ENCODE measurements at places on chromosomes 1 and 21.

- no peak for DNase-seq
Observed at GRCh38 chr1:36994868-36995267, 39.4 kb downstream of the GRIK3 start.

GRCh38 chr1:179016706-179017382 lies 8.8 kb upstream of the FAM20B start:
- DNase-seq = no peak

GRCh38 chr1:39407896-39408640 lies 83.4 kb upstream of the BMP8A start:
- DNase-seq = no peak

DNA sequence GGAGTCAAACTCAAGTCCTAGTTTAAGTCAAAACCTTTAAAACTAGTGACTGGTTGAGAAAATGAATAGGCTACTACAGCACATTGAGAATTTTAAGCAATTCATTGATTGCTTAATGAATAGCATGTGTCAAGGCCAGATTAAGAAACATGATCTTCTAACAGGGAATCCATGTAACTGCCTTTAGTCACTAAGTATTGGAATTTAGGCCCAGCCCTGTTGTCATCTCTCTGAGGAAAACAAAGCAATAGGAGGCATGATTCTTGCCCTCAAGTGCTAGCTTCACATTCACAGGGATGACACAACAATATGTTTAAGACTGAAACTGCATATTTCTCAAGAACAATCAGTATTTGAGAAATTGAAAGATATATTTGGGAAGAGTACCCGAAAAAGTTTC lies 70.0 kb upstream of the PTGS2 start:
- DNase-seq = no peak

- DNase-seq = no peak
Observed at GRCh38 chr1:223331301-223331700, 32.7 kb downstream of the SUSD4 start.

GRCh38 chr1:31502926-31503511 lies 73.3 kb upstream of the TINAGL1 start:
- no peak for DNase-seq

DNA sequence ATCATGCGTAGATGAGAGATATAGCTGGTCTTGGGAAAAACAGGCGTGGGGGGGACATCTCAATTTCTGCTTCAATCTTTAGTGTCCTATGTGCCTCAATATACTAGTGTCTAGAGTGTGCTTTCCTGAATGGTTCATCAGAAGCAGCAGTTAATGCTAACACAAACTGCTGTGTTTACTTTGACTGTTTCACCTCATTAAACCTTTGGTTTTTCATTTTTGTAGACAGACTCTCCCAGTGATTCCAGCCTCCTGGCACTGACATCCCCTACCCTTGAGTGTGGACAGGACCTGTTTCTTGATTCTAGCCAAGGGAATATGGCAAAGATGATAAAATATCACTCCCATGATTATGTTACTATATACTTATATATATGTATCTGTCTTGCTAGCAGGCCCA lies 37.6 kb downstream of the ZYG11A start:
- DNase-seq = no peak

GRCh38 chr1:175599212-175599705 lies 144.1 kb downstream of the TNR start:
- no peak for DNase-seq

DNA sequence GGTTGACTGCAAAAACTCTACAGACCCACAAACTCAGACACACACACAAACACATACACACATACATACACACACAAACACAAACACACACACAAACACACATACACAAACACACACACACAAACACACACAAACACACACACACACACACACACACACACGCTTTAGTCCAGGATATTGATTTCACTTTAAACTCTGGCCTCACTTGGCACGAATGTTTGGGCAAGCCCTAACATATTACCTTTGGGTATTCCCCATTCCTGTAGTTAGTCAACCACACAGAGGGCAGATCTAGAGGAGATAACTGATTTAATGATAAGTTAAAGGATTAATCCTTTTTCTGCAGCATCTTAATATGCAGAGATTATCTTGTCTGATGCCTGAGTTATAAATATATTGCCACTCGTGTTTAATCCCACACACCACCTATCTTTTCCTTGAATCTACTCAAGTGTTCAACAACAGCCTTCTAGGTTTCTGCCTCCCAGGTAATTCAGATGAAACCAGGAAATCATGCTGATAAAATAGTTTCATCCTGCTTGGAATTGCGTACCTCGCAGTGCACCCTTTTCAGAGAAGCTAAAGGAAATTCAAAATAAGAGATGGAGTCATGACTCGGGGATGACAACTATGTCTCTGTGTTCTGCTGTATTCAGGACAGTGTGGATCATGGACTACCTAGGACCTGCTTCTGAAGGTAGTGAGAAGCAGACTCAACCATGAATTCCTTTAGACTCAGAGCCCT lies 14.5 kb upstream of the RUNX1 start:
- DNase-seq = no peak

DNA sequence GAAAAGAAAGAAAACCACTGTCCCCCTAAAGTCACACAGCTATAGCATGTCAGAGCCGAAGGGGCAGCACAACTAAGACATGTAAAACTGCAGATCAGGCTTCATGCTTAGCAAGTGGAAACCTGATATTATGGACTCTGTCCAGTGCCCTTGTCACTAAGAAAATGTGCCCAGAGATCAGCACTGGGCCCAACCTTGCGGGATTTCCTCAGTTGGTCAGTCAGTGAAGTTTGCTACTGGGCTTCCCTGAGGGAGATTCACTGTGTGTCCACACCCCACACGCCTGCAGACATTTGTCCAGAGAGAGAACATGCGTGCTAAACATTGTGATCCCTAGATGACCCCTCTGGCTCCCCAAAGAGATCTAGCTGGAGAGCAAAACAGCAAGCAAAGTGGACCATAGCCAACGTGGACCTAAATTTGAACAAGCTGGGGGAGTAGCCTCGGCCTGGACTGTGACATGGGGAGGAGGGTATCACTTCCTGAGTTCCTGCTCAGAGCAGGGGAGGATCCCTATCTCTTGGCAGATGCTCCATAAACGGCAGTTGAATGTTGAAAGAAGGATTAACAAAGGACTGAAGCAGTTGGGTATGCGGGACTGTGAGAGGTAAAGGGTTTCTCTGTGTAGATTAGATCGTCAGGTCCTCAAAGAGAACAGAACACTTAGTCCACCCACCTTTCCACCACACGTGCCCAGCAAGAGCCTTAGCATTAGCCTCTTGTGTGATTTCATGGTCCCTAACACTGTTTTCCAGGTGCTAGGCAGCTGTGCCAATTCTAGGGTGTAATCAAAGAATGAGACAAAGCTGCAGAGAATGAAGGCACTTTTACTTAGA lies 53.6 kb downstream of the GLUL start:
- DNase-seq = no peak

DNA sequence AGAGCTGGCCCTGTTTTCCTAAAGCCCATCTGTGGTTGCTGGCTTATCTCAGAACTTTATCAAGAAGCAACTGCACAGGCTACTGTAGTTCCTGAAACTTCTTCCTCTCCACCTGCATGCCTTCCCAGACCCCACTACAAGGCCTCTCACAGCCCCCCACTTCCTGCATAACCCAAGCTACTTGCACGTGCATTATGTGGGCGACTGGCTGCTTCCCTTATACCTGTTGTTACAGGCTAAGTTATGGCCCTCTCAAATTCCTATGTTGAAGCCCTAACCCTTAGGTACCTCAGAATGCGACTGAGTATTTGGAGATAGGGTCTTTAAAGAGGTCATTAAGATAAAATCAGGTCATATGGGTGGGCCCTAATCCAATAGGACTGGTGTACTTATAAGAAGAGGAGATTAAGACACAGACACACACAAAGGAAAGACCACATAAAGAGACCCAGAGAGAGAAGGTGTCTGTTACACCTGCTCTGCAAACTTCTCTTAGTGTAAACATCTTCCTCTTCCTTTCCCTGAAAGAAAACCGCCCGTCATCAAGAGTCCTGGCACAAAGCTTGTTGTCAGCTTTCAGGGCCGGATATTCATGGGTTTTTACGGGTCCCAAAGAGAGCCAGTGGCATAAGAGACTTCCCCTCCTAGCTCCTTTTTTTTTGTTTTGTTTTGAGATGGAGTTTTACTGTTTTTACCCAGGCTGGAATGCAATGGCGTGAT lies 5.1 kb downstream of the ZNF496 start:
- no peak for DNase-seq

- no peak for DNase-seq
Observed at GRCh38 chr1:167489571-167490340, 28.6 kb downstream of the CD247 start.

- DNase-seq = peak; percentile 36
Observed at GRCh38 chr1:113976609-113977278, 2.5 kb upstream of the OLFML3 start.

GRCh38 chr1:35809114-35810095 lies 1.6 kb downstream of the AGO4 start:
- no peak for DNase-seq

GRCh38 chr1:106817575-106817974 lies 238.9 kb upstream of the PRMT6 start:
- no peak for DNase-seq

DNA sequence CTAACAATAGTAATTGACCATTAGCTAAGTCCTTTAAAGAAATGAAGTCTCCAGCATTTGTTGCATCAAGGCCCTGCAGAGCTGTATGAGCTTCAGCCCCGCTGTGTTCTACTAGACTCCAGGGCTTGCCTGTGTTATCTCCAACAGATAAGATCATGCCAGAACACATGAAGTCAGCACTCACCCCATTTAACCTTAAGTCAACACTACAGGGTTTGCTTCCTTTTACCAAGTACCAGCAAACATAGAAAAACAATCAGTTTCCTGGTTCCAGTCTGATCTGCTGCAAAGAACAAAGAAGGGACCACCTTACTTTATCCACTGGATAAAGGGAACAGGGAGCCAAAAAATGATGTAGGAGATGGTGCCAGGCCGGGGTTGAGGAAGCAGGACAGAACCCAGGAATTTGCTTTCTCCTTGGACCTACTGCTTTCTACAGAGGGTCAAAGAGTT lies 41.3 kb upstream of the ENAH start:
- DNase-seq = no peak

DNA sequence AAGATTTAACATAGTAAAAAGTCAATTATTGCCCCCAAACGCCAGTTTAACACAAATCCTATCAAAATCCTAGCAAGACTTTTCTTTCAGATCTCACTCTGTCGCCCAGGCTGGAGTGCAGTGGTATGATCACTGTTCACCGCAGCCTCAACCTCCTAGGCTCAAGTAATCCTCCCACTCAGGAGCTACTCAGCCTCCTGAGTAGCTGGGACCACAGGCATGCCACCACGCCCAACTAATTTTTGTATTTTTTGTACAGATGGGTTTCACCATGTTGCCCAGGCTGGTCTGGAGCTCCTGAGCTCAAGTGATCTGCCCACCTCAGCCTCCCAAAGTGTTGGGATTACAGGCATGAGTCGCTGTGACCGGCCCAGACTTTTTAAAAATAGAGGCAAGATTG lies 4.8 kb downstream of the SNIP1 start:
- no peak for DNase-seq

- peak; percentile 76 for DNase-seq
Observed at GRCh38 chr21:46184625-46185555, 631 bp upstream of the SPATC1L start.

DNA sequence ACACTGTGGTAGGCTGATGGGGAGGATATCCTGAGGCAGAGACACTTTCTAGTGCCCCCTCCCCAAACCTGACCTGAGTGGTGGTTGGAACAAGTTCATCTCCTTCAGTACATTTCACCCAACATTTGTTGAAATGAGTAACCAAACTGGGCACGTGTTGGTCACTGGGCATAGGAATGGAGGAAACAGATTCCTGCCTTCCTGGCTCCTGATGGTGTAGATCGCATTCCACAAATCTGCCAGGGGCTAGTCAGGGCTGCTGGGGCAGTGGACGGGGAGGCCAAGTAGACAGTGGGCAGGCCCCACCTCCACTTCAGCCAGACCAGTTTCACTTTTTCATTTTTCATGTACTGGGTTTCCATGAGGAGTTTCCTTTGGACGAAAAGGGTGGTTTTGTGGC lies 16.5 kb upstream of the ALX3 start:
- no peak for DNase-seq

DNA sequence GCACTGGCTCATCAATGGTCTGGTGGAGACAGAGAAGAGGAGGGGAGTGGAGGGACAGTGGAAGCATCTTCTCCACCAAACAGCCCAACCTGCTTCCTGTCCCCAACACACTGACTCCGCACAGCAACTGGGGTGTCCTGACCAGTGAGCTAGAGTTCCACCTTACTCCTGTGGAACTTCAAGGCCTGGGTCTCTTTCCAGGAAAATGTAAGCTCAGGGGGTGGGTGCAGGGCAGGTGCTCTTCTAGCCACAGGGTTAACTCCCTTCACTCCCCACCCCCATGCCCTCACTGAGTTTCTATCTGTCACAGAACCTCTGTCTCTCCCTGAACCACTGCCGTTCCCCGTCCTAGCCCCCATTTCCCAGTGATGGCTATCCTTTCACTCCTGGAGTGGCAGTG lies 876 bp downstream of the MOB3C start:
- no peak for DNase-seq

DNA sequence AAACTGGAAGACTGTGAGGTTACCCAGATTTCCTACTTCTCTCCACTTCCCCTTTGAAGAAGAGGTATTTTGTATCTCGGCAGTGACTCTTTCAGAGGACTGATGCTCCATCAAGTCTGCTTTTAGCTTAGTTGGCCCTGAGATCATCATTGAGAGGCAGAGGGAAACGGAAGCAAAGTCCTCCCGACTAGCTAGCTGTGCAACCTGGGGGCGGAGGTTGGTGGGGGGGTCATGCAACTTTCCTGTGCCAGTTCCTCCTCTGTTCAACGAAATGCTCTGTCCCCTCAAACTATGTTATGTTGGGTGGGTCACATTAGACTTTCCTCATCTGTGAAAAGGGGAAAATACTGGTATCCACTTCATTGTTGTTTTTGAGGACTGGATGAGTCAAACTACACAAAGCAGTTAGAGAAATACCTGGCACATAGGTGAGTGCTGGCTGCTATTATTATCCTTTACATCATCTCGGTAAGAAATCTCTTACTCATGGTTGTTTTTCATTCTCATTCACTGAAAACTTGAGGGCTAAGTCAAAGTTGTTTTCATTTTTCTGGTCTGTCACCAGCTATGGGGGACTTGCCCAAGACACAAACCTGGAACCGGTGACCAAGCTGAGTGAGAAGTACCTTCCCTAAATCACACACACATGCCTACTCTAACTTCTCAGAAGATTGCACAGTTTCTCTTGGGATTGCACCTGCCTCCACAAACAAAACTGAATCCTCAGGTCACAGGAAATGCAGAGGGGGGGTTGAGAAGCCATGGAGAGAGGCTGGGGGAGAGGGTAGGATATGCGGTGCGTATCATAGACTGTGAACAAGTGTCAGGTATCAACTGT lies 83.3 kb downstream of the ABCA4 start:
- no peak for DNase-seq

GRCh38 chr1:9349331-9349851 lies 56.7 kb downstream of the SPSB1 start:
- no peak for DNase-seq

- DNase-seq = no peak
Observed at GRCh38 chr1:40362699-40363098, 10.8 kb upstream of the SMAP2 start.

DNA sequence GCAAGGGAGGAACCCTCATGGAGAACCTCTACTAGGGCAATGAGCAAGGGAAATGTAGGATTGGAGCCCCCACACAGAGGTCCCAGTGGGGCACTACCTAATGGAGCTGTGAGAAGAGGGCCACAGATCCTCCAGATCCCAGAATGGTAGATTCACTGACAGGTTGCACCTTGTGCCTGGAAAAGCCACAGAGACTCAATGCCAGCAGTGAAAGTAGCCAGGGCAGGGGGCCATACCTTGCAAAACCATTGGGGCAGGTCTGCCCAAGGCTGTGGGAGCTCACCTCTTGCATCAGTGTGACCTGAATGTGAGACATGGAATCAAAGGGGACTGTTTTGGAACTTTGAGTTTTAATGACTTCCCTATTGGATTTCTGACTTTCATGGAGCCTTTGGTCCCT lies 17.9 kb downstream of the CFH start:
- DNase-seq = no peak
